Stimulated activated CD8-positive, alpha-beta memory T cell treated with anti-CD3 and anti-CD28 coated beads, Interleukin-7, amount 100 ng/mL, for 24 hours (primary cell): ENCODE measurements at places on chromosomes 2 and 18.

DNA sequence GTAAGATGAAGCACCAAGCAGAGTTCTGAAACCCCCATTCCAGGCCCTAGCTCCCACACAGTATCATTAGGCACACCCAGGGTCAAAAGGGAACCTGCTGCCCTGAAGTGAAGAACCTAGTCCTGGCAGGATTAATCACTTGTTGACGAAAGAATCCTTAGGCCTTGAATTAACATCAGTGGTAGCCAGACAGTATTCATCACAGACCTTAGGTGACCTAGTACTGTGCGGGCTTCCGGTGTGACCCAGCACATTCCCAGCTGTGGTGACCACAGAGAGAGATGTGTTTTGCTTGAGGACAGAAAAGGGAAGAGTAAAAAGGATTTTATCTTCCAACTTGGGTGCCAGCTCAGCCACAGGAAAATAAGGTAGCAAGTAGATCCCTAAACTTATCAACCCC, 1071.4 kb upstream of the FAM98A start:
- no peak for DNase-seq

- no peak for DNase-seq
Measured at GRCh38 chr2:126413079-126413478, 242.9 kb upstream of the GYPC start.

DNA sequence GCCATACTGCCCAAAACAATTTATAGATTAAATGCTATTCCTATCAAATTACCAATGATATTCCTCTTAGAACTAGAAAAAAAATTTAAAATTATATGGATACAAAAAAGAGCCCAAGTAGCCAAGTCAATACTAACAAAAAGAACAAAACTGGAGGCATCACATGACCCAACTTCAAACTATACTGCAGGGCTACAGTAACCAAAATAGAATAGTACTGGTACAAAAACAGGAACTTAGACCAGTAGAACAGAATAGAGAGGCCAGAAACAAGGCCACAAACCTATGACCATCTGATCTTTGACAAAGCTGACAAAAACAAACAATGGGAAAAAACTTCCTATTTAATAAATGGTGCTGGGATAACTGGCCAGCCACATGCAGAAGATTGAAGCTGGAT, 86.1 kb upstream of the KYNU start:
- DNase-seq: no peak

DNA sequence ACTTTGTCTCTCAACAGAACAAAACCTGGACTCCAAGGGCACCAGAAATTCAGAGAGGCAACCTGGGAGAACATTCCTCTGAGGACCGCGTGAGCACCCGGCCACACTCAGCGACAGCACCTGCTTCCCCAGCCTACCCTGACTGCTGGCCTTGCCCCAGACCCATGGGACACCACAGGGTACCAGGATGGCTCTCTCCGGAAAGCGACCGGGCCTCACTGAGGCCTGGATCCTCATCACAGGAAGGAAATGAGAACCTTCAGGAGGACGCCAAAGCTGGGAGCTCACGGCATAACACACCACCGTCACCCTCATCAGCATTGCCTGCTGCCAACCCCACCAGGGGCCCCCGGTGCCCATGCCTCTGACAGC, 38.9 kb downstream of the HS6ST1 start:
- DNase-seq: no peak

DNA sequence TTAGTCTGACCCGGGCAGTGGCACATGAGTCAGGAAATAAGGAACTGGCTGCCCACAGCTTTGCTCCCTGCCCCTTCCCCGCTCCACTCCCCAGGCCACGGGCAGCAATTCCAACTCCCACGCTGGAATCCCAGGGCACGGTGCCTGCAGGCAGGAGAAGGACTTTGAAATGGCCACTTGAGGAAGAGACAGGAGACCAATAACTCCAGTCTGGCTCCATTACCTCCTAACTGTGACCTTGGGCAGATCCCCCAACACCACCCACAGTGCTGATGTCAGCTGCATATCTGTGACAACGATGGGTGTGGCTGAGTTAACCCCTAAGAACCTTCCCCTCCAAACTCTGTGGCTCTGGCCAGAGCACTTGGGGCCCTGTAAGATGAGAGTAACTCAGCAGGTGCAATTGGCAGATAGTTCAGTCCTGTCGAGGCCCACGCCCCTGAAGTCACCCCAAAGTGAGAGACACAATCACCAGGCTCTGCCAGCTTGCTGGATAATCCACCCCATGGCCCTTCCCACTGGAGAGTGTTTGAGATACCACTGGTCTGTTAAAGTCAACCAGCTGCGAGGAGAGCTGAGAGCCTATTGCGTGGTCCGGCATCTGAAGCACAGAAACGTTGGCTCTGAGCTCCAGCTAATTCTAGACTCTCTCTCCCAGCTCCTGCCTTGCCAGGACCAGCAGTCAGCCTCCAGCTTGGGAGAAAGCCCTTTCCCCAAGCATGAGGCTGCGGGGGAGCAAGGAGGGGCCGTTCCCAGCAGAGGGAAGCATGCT, 175.2 kb downstream of the TNS1 start:
- DNase-seq: no peak

DNA sequence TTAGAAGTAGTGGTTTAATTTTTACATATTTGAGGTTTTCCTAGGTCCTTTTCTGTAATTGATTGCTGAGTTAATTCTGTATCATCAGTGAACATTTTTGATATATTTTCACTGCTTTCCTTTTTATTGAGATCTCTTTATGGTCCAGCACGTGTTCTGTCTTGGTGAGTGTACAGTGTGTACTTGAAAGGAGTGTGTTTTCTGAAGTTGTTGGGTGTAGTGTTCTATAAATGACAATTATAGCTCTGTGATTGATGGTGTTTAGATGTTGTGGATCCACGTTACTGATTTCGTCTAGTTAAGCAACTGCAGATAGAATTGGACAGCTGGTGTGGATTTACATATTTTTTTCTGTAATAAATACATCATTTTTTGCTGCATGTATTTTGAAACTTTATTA, 32.7 kb downstream of the AGFG1 start:
- no peak for DNase-seq

GRCh38 chr2:85018049-85018447, 47.1 kb downstream of the KCMF1 start:
- no peak for DNase-seq

DNA sequence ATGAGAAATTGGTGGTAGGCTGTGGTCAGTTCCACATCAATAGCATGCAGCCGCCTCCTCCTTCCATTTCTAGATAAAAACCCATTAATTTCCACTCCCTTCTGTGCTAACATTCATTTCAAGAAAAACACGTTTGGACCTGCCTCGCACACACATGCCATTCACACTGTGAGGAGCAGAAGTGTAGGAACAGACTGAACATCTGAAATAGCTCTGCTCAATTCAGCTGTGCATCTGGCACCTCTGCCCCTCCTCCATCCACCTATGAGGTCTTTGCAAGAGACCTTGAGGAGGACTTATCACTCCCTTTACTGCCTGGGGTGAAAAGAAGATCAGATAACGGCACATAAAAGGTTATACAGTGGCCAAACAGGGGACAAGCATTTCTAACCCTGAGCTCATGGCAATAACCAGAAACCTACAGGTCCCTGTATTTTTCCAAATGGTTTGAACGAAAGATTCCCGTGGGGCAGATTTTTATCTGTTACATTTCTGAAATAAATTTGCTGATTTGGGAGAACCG, 30.8 kb upstream of the LRP2 start:
- DNase-seq: no peak

GRCh38 chr2:205802065-205802464, 119.8 kb downstream of the NRP2 start:
- no peak for DNase-seq

DNA sequence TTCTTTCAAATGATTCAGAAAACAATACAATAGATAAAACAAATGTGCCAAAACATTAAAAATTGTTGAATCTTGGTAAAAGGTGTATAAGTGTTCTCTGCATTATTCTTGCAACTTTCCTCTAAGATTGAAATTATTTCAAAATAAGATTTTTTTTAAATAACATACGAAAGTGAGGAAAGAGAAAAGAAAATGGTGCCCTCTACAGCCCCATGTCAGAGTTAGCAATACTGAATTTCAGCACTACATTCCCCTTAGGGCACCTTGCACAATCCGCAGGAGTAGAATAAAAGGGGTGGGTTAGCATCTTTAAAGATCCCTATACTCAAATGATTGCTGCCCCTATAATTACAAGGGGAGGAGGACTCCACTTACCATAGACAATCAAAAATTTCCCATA, 433.7 kb downstream of the BCL11A start:
- no peak for DNase-seq

- DNase-seq: no peak
Measured at GRCh38 chr18:56330366-56331110, 307.9 kb downstream of the TXNL1 start.

- DNase-seq: no peak
Measured at GRCh38 chr2:120142528-120143219, 80.5 kb downstream of the TMEM185B start.

GRCh38 chr2:31274401-31275075, 40.6 kb downstream of the EHD3 start:
- no peak for DNase-seq

DNA sequence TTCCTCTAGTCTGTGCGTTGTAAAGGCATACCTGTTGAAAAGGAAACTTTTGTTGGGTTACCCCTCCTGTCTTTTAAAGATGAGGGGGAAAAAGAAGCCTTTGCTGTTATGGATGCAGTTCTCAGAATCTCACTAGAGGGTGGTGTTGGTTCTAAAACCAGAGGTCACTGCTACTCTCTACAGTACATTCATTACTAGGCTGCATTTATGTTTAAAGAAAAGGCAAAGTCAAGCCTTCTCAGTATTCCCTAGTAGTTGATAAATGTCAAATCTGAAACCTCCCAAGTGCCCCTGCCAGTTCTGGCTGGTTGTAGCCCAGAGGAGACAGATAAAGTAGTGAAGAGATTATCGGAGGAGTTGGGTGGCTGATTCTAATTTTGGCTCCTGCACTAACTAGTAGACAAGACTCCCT, 1.4 kb upstream of the PLCL1 start:
- no peak for DNase-seq

GRCh38 chr2:230327418-230328154, 593 bp downstream of the SP140L start:
- DNase-seq: no peak

DNA sequence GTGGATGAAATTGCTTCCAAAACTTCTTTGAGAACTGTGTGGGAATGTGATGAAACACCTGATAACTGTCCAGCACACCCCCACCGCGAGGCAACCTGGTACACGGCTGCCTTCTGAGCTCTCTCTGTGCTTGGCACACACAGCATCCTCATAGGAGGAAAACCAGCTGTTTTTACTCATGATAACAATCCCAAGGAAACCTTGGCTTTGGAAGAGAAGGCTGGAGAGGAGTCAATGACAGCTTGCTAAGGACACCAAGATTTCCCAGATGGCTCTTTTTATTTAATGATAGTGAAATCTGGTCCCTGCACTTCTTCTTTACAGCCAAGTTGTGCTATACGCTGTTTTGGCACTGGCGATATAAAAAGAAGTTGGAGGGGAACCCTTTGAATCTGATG, 232.5 kb upstream of the FN1 start:
- no peak for DNase-seq

- DNase-seq: no peak
Measured at GRCh38 chr2:38274286-38275276, 102.5 kb downstream of the ATL2 start.

- DNase-seq: no peak
Measured at GRCh38 chr2:70005752-70006446, 44.5 kb upstream of the ASPRV1 start.

GRCh38 chr2:50724837-50725236, 307.1 kb downstream of the NRXN1 start:
- DNase-seq: no peak

GRCh38 chr18:54946149-54946581, 13.1 kb downstream of the CCDC68 start:
- DNase-seq: no peak

- DNase-seq: no peak
Measured at GRCh38 chr2:207956771-207957170, 68.6 kb downstream of the PLEKHM3 start.

DNA sequence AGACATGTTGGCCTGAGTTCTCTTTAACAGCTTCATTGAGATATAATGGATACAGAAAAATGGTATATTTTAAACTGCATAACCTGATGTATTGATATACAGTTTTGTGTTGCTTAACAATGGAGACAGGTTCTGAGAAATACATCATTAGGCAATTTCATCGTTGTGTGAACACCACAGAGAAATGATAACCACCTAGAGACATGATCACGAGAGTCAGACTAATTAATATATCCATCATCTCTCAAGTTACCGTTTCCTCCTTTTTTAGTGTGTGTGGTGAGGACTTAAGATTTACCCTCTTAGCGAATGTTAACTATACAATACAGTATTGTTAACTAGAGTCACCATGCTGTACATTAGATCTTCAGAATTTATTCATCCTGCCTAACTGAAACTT, 178.1 kb downstream of the FMNL2 start:
- DNase-seq: no peak

DNA sequence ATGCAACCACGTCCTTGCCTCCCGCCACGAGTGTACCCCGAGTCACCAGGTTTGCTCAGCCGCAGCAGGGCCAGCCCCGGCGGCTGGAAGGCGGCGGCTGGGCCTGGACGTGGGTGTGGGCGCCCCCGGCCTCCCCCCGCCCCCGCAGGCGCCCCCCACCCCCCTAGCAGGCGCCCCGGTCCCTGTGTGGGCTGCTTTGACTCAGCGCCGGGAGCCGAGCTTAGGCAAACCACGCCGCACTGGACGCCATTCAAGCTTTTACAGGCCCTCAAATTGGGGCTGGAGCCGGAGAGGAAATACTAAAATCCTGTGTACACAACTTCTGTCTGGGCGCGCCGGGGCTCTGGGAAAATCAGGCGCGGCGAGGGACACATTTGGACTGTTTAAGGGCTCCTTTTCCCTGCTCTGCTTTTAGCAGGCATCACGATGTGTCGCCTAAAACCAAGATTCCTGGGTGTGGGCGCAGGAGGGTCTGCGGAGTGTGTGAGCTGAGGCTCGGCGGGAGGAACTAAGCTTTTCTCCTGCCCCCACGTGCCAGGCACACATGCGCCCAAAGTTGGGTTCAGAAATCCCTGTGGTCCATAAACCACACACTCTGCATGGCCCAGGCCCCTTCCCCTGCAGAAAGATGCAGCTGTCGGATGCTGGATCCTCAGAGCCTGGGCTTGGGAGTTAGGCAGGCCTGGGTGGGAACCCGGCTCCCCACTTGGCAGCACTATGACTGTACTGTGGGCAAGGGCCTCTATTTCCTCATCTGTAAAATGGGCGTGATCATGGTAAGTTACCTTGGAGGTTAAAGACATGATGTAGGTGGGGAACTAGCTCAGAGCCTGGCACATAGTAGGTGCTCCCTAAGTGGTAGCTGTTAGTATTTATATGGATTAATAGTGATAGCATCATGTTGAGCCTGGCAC, 57.6 kb downstream of the ATOH8 start:
- DNase-seq: no peak

- DNase-seq: no peak
Measured at GRCh38 chr2:144659731-144660275, 139.9 kb upstream of the ZEB2 start.

- no peak for DNase-seq
Measured at GRCh38 chr2:120568089-120568974, 167.3 kb upstream of the GLI2 start.
